ENCODE measurements at places on chromosomes 7 and 10.

DNA sequence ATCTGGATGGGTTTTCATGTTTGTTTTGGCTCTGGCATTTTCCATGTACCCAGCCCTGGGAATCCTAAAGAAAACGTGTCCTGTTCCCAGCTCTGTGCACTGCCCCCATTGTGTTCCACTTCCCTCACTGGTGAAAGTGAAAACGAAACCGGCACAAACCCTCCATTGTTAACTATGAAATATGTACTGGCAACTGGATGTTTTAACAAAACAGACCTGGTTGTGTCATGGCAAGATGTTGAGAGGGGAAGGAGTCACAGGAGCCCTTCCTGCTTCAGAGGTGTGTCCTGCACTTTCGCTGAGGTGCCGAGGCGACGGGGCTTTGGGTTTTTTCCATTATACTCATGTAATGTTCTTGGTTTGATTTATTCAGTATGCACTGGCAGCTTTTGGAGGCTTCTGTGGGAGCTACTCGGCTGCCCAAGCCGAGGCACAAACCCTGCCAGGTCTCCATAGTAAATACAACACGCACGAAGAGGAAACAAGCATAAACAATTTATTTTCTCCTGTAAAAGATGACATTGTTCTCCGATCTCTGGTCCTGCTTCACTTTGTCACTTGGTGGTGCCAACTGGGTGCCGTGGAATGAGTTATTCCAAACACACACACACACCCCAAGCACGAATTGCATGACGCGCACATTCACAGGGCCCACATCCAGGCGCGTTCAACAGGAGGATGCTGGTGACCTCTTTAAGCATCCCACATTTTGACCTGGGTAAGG, 118.2 kb downstream of the CDK6 start:
- DNase-seq = no peak

- DNase-seq = no peak
Observed at GRCh38 chr7:51242007-51242691, 74.5 kb downstream of the COBL start.

DNA sequence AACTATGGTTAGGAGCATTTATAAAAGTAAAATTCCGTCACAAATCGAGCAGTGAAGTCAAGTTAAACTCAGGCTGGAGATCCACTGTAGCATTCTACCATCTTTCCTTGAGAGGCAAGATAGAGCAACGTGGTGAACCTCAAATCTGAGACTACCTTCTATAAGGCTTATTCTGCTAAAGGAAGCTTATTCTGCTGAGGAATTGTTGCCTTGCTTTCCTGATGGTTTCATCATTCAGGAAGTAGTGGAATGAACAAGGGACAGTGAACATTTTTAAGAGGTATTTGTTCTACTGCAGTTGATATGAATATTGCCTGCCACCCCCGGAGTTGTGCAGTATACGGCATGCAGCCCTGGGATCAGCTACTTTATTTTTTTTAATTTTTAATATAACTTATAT, 170.8 kb downstream of the VPS50 start:
- DNase-seq = no peak

GRCh38 chr7:47578579-47579270, 3.2 kb downstream of the TNS3 start:
- DNase-seq = no peak

GRCh38 chr10:100996678-100997359, 2.8 kb upstream of the LZTS2 start:
- no peak for DNase-seq

DNA sequence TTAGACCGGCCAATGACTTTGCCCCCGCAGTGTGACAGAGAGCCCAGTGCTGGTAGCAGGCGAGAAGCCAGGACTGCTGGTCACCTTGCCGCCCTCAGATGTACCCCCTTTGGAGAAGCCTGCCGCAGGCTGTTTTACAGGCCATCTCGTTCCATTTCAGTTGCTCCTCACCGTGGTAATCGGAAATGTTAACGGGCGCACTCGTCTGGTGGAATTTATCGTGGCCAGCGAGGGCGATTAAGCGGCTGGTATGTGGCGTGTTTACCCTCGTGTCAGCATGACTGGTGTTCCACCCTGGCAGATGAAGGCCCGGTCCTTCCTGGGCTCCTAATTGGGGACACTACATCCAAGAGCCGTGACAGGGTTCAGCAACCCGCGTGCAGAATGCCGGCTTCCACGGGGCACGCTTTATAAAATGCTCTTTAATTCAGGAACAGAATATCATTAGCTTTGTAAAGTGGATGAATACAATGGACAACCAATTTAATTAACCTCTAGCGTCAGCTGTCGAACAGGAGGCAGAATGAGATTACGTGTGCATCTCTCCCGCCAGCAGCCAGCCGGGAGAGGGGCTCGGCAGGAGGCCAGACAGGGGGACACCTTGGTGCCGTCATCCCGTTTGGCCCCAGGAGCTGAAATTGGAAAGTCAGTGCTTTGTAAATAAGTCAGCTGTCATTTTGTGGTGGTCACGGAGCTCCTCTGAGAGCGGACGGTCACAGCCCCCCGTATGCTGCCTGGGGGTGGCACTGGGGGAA, 108.3 kb downstream of the NKX6-2 start:
- DNase-seq = no peak

GRCh38 chr10:52780391-52781155, 8.0 kb upstream of the MBL2 start:
- DNase-seq = no peak

- no peak for DNase-seq
Observed at GRCh38 chr10:126432507-126432906, 44.2 kb upstream of the ADAM12 start.

DNA sequence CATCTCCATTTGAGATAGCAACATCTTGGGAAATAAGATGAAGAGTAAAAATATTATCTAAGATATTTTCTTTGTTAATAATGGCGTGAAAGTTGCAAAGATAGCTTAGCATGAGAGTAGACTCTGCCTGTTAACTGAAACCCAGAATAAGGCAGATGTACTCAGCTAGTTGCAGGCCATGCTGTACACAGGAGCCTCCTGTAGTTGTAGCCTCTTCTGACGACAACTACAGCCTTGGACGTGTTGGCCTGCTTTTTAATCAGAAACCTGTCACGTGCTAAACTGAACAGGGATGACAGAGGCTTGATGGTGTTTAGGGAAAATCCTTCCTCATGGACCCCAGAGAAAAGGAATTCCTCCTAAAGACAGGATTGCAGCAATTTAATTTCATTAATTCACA, 155.1 kb upstream of the TMEM229A start:
- DNase-seq = no peak

- no peak for DNase-seq
Observed at GRCh38 chr7:45986355-45987298, 65.6 kb upstream of the IGFBP3 start.

- no peak for DNase-seq
Observed at GRCh38 chr7:22563032-22563501, 63.1 kb upstream of the STEAP1B start.

DNA sequence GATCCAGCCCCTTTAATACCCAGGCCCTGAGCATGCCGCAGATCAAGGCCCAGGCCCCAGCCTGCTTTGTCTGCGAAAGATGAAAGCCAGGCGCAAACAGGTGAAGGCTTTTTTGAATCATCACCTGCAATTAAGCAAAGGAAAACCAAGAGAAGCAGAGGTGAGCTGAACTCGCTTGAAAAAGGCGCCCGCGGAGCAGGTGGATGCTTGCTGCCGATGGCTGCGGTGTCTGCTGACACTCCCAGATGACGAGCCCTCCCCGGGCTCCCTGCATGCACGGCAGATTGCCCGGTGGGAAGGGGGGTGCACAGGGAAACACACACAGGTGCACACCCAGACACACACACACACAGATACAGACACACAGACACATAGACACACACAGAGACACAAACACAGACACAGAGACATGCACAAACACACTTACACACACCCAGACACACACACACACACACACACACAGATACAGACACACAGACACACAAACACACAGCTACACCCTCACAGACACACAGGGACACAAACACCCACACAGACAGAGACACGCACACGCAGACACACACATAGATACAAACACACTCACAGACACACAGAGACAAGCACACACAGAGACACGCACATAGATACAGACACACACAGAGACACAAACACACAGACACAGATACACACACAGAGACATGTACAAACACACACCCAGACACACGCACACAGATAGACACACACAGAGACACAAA, 142.6 kb upstream of the RNF32 start:
- DNase-seq = no peak

DNA sequence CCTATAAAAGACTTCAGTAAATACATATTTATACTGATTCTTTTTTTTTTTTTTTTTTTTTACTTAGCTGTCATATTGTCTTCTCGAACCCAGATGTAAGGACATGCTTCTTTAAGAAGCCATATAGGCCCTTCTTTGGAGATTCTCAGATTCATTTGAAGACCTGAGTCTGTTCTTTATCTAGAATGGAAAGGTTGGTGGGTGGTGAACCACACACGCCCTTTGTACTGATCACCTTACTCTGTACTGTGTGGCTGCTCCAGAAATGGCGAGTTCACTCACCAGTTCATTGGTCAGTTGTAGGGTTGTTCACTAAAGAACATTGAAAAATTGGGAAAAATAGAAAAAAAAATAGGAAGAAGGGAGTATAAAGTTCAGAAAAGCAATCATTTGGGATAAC, 32.5 kb downstream of the LANCL2 start:
- DNase-seq = no peak

GRCh38 chr7:134533288-134533771, 6.0 kb downstream of the AKR1B10 start:
- DNase-seq = no peak

GRCh38 chr10:24518981-24519597, 204.6 kb downstream of the ARHGAP21 start:
- peak; percentile 71 for DNase-seq
